Cardiac muscle cell (in vitro differentiated cells and primary cell): ENCODE measurements at places on chromosomes 6 and 20. TPM values are rescaled to one million over a fixed set of nuclear protein-coding genes. Genes with fewer than 3 reads are reported as not detected.

DNA sequence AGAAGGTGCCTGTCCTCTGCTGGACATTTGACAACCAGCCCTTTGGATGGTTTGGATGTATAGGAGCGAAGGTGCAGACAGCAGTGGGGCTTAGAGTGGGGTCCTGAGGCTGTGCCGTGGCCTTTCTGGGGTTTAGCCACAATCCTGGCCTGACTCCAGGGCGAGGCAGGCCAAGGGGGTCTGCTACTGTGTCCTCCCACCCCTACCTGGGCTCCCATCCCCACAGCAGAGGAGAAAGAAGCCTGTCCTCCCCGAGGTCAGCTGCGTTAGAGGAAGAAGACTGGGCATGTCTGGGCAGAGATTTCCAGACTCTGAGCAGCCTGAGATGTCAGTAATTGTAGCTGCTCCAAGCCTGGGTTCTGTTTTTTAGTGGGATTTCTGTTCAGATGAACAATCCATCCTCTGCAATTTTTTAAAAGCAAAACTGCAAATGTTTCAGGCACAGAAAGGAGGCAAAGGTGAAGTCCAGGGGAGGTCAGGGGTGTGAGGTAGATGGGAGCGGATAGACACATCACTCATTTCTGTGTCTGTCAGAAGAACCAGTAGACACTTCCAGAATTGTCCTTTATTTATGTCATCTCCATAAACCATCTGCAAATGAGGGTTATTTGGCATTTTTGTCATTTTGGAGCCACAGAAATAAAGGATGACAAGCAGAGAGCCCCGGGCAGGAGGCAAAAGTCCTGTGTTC lies 1.3 kb upstream of the CDKN1A start:
- DNase-seq = no peak

GRCh38 chr6:13300643-13301590 lies 27.4 kb downstream of the TBC1D7 start:
- no peak for DNase-seq

GRCh38 chr6:49849213-49849907 lies 17.0 kb downstream of the CRISP1 start:
- peak; percentile 83 for DNase-seq

The GNRH2 gene
- total RNA-seq = 5.3 TPM in 1 of 2 replicates, not detected in the other

The CALHM5 gene
- 0.11 TPM in 1 of 2 replicates, not detected in the other for total RNA-seq

- peak; percentile 95 for DNase-seq
These were observed 23.6 kb downstream of the FOXQ1 start for GRCh38 chr6:1335367-1336037.

DNA sequence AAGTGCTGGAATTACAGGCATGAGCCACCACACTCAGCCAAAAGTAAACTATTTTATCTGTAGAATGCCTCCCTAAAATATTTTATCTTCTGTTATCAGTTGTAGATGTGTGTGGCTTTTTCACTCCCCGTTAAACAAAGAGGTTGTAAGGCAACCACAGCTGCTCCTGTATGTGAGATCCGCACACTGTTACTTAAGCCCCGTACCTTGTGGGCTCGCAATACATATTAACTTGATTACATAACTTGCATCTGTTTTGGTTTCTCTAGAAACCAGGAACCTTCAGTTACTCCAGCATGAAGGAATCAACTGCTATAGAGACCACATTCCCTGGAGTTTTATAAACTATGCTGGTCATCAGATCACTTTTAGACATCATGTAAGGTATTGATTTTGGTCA lies 420.1 kb upstream of the SLC35B3 start:
- no peak for DNase-seq

DNA sequence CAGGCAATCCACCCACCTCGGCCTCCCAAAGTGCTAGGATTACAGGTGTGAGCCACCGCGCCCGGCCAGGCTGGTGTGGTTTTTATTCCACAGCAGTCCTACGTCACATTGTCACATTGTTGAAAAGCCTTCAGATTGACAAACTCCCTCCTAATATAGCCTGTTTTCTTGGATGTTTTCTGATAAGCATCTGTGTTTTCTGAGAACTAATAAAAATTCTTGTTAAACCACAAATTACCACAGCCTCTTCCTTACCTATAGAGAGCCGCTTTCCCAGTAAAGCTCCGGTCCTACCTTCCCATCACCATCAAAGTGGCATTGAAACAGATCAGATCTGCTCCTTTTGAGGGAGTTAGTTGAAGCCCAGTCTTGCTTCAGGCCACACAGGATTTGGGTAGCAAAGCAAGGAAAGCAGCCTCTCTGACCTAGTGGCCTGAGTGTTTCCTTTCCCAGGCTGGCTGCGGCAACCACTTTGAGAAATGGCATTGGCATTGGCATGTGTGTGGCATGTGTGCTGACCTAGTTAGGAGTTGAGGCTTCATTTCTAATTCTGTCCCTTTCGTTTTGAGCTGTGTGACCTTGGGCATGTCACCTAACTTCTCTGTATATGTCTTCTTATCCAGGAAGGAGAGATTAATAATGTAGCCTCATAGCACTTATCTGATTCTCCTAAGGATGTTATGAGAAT lies 1.7 kb upstream of the PKIG start:
- no peak for DNase-seq

GRCh38 chr6:34580707-34581560 lies 24.8 kb upstream of the SPDEF start:
- DNase-seq = no peak

DNA sequence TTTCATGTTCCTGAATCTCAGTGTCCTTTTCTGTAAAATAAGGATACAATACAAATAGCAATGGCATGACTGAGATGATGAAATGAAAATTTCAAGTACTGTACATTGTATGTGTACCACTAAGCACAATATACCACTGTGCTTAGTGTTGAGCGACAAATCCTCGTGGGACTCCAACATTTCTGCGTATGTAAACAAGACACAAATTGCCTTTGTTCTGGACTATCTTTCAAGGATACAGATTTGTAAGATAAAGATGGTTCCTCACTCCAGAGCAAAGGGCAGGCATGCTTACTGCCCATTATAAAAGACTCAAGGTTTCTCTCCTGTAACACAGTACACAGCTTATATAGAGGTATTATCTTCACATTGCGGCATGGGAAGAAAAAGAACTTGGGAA lies 6.0 kb downstream of the RARS2 start:
- DNase-seq = no peak

DNA sequence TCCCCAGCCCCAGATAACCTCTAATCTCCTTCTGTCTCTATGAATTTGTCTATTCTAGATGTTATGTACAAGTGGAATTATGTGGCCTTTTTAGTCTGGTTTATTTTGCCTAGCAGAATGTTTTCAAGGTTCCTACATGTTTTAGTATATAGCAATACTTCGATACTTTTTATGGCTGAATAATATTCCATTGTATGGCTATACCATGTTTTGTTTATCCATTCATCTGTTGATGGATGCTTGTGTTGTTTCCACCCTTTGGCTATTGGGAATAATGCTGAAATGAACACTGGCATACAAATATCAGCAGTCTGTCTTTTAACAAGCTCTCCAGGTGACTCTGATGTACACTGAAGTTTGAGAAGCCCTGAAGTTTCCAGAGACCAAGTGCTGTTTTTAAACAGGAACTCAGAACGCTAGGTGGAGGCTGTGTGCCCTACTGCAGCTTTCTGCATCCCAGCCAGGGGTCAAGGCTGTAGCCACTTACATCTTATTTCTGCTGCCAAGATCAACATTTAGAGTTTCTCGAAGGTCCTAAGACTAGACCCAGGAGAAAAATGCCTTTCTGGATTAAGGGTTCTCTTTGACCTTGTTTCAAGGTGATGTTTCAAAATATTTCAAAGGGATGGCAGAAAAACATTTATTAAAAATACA lies 123.0 kb downstream of the SOBP start:
- DNase-seq = no peak

DNA sequence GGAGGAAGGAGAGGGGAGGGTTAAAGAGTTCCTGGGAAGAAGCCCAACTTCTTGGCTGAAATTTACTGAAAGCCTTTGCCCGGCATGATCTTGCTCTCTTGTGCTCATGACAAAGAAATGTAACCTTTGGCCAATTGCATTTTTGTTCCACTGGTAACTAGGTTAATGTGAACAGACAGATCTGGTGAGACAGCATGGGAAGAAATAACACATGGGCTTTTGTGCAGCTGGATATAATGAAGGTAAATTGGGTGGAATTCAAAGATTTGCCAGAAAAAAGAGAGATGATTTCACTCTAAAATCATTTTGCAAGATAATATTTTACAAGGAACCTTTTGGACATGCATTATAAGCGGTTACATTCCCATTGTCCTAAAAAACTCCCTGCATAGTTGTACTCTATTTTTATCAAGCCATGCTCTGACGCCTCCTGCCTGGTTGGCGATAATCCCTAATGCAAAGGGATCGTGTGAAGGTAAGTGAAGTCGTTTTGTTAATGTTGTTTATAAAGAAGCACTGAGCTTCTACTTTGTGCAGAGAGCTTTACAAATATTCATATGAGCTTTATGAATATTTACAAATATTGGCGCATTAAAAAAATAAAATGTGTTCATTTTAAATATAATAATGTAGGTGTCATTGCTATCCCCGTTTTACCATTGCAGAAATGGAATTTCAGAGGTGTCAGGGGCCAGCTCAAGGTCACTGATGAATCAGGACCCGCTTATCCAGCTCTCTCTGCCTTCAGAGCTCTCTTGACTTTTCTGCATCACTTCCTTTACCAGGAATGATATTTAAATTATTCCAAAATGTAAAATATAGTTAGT lies 161.3 kb upstream of the AGPAT4 start:
- peak; percentile 96 for DNase-seq

The CYP24A1 gene
- total RNA-seq = not detected in 2 replicates
